Stimulated activated CD4-positive, alpha-beta T cell treated with anti-CD3 and anti-CD28 coated beads, Interleukin-1b, Interleukin-23, amount 100 ng/mL, for 1 hour (primary cell): ENCODE measurements at places on chromosomes 3 and 15.

- no peak for DNase-seq
Measured at GRCh38 chr15:100712226-100712625, 109.8 kb downstream of the ASB7 start.

- no peak for DNase-seq
Measured at GRCh38 chr3:94185753-94186152, 122.9 kb downstream of the NSUN3 start.

- no peak for DNase-seq
Measured at GRCh38 chr3:62870321-62870720, 4.9 kb downstream of the CADPS start.

DNA sequence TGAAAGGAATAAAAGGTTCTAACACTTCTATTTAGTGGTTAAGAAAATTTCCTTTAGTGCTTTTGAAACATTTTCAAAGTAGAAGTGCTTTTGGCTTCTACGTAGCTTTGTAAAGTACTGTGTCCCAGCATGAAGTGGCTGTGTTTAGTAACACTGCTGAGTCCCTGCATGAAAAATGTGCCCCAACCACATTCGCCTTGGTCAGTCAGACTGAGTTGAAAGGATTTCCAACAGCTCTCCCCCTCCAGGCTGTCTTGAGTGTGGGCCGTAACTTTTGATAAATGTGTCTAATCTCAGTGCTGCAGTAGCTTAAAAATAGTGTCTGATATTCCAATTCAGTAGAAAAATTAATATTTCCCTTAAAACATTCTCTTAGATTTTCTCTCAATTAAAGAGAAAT is 115.0 kb downstream of the NR1D2 start:
- no peak for DNase-seq

DNA sequence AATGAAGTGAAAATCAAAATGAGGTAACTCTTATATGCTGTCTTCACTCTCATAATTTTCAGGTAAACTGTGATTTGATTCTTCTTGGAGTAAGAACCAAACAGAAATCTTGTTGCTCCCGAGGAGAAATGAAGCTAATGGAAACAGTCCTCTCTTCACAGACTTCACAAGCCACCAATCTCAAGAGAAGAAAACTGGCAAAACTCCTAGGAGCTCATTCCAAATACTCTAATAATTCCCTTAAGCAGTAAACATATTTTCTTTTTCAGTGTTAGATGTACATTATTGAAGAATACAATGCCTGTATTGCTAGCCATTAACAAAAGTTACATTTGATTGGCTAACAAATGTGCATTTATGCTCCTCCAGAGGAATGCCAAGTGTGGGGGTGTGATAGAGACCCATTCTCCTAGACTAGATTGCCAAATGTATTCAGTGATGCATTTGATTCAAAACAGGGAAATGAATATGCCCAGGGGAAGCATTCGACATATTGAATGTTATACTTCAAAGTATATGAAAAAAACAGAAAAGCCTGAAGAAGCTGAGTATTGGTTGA is 11.8 kb upstream of the RIOX2 start:
- no peak for DNase-seq

- DNase-seq: no peak
Measured at GRCh38 chr3:156109989-156110388, 10.4 kb upstream of the KCNAB1 start.

DNA sequence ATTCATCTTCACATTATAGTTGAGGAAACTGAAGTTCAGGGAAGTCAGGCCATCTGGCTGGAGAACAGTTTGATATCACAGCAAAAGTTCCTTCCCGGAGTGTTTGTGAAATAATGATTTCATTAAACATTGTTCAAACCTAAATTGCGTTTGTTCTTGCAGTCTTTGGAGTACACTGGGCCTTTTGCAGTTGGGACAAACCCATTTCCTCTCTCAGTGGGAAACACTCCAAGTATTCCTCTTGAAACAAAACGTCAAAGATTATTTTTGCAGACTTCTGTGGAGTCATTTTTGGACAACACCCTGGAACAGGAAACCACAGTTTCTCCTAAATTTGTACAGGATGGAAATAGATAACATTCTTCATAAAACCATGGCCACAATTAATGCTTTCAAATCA is 287.5 kb downstream of the PTPRG start:
- no peak for DNase-seq

DNA sequence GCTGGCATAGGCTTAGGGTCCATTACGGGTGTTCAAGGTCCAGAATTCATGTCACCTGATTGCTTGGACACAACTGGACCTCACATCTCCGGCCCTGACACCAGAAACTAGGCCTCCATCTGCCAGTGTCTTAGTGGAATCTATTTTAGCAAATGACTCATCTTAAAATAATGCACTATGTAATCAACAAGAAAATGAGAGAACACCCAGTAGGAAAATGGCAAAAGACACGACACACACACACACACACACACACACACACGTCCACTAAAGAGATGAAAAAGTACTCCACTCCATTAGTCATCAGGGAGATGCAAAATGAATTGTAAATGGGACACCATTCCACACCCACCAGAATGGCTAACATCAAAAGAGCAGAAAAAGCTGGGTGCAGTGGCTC is 11.2 kb downstream of the APBA2 start:
- no peak for DNase-seq

GRCh38 chr15:78797951-78798350 is 13.3 kb downstream of the ADAMTS7 start:
- DNase-seq: no peak

- DNase-seq: no peak
Measured at GRCh38 chr3:196195664-196196265, 15.4 kb downstream of the ZDHHC19 start.

GRCh38 chr3:186380622-186381380 is 18.8 kb upstream of the DGKG start:
- no peak for DNase-seq

- no peak for DNase-seq
Measured at GRCh38 chr15:83057696-83058376, 9.2 kb downstream of the BTBD1 start.

- no peak for DNase-seq
Measured at GRCh38 chr3:183435661-183436060, 7.2 kb upstream of the MCF2L2 start.

- DNase-seq: no peak
Measured at GRCh38 chr3:48370333-48370713, 1.7 kb upstream of the FBXW12 start.

DNA sequence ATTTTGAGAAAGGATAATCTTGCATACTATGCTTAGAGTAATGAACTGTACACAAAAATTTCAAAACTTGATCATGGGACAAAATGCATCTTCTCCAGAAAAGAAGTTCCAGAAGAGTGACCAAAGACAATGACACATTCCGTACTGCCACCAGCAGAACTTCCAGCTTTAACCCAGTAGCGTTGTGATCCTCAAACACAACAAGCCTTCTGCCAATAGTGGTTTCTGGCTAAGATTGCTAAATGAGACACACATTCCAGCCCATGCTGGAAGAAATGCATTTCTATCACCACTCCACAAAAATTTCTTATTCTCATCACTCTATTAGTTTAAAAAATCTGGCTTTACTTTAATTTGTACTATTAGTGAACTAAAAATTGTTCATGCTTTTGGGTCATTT is 334.9 kb downstream of the TBC1D5 start:
- no peak for DNase-seq

- DNase-seq: no peak
Measured at GRCh38 chr3:71537211-71537611, 46.3 kb downstream of the FOXP1 start.

DNA sequence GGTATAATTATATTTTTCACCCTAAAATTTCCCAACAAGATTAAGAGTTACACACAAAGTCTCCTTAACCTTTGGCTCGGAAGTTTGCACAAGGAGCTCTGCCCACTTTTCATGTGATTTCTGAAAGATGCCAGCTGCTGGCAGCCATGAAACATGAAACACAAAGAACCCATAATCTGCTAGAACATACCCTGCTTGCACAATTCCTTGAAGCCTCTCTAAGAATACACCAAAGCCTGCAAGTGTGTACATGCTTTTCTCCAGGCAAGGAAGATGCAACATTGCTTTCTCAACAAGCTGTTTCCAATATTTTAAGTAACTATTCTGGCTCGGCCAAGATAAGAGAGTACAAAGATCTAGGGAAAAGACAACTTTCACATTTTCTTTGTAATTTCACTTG is 182.0 kb upstream of the WNT5A start:
- no peak for DNase-seq

GRCh38 chr3:39118079-39118478 is 10.6 kb downstream of the TTC21A start:
- no peak for DNase-seq

DNA sequence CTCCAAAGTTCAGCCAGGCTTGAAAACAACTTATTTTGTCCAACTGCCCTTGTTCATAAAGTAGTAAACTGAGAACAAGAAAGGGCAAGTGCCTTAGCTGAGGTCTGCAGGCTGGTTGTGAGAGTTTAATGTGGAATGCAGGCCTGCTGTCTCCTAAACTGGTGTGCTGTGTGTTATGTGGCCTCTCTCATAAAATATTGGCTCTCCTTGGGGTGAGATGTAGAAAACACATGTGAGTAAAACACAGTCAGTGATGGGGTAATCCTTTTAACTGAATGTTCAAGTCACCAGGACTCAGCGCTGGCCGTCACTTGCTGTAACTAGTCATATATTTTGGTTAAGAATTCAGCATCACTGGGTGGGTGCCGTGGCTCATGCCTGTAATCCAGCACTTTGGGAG is 7.1 kb upstream of the ST6GAL1 start:
- no peak for DNase-seq

GRCh38 chr15:39502082-39502447 is 78.8 kb upstream of the THBS1 start:
- DNase-seq: no peak

DNA sequence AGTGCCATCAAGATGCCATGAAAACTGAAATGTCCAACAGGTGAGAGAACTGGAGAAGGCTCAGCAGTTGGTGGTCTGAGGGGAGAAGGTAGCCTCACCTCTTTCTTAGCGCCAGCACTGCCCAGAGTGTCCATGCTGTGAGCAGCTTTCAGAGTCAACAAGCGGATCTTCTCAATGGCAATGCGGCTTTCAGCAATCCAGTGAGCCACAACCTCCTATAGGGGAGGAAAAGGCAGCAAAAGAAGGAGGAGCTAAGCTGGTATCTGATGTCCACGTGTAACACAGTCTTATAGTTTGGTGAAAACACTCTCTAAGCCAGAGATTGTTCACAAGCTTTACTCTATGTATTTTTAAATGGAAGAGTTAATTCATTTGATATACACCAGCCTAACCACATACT is 36.1 kb upstream of the ACKR4 start:
- no peak for DNase-seq

DNA sequence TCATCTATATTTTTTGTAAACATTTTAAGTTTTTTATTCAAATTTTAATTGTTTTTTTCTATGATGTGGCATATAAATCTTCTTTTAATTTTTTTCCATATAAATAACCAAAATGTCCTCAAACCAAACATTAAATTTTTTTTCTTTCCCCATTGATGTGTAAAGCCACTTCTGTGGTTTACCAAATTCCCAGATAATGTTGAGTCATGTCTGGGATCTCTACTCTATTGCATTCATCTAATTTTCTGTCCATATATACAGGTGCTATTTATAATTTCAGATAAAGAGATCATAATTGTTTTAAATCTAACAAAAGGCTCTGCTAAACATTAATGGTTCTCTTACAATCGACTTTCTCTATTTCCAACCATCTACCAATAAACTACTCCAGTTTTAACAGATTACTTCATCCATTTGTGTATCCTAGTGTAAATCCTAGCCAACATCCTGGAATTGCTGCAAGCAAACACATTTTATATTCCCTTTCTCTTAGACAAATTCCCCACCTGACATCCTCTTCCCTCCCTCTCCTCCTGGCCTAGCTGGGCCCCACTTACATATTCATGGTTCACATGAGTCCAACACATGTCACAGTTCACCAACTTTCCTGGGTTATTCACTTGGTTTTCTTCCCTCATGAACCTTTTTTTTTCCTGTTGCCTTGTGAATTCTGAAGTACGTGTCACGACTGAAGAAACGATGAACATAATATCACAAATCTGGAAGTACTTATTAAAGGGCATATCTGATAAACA is 368.0 kb upstream of the AGTR1 start:
- DNase-seq: no peak

- DNase-seq: no peak
Measured at GRCh38 chr3:191499307-191500080, 38.5 kb downstream of the PYDC2 start.

GRCh38 chr3:135444058-135444457 is 521.5 kb upstream of the PPP2R3A start:
- no peak for DNase-seq
